Kidney (tissue), 22 donors: ENCODE measurements at places on chromosomes 16 and 17.
A peak's percentile ranks its signal among the peaks of the same experiment; 100 is the strongest.

- DNase-seq, result no peak
These were observed 26.3 kb upstream of the OR4D1 start for GRCh38 chr17:58121925-58122324.

- DNase-seq, result peak; percentile 91
These were observed 235.3 kb downstream of the SEC14L1 start for GRCh38 chr17:77375917-77376651.

DNA sequence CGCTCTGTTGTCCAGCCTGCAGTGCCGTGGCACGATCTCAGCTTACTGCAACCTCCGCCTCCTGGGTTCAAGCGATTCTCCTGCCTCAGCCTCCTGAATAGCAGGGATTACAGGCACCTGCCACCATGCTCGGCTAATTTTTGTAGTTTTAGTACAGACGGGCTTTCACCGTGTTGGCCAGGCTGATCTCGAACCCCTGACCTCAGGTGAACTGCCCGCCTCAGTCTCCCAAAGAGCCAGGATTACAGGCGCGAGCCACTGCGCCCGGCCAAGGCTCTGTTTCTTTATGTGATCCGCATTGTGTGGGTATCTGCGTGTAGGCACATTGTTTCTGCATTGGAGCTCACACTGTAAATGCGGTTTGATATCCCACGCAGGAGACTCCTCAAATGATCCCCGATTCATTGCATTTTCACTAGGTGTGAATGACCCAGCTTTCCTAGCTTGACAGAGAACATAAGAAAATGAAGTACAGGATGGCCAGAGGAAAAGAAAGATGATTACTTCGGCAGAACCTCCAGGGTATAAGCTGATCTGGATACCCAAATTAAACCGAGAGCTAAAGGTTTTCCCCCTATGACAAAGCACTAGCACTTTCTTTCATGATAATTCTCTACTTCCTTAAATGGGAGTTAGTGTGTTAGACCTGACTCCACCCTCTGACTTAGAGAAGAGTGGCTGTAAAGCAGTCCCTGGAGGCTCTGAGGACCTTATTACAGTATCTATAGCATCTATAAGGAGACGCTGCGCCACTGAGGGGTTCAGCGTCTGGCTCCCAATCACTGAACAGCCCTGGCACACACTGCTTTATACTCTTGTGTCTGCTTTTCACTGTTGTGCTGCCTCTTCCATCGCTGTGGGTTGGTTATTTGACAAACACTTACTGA lies 17.3 kb downstream of the COTL1 start:
- DNase-seq, result no peak

DNA sequence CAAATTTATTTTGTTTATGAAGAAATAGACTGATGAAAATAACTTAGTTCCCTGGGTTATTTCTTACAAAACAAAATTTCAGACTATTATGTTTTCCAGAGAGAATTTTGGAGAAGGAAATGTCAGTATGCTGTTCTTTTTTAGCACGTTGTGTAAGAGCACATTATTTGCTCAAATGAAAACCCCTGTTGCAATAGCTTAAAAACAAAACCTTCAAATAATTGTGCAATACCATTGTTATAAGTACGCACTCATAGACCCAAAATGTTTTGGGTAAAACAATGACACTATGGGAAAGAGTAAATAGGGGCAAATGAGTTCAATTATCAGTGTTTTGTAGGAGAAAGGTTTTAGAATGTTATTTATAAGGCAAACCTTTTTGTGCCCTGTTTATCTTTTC lies 18.2 kb downstream of the VMP1 start:
- DNase-seq, result no peak

GRCh38 chr16:25064937-25065336 lies 46.6 kb upstream of the LCMT1 start:
- DNase-seq, result no peak
